Right renal pelvis (tissue), 4 donors: ENCODE measurements at places on chromosomes 3 and 15.

DNA sequence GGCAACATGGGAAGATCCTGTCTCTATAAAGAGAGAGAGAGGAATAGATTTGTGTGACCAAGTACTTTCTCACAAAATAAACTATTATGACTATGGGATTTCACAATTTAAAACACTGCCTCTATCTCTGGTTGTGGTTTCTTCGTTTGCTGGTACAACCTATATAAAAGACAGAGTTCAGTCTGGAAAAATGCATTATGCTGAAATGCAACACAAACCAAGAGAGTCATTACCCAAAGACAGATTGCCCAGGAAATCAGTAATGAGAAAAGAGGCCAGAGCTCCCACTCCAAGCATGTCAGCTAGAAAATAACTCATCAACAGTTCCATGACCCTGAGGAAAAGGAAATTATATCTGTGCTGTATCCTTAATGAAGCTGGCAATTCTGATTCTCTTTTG is 23.2 kb downstream of the GPR176 start:
- DNase-seq, result no peak

- no peak for DNase-seq
Observed at GRCh38 chr15:77650265-77650664, 17.6 kb upstream of the LINGO1 start.

- DNase-seq, result no peak
Observed at GRCh38 chr15:74170875-74171578, 2.5 kb upstream of the ISLR start.

DNA sequence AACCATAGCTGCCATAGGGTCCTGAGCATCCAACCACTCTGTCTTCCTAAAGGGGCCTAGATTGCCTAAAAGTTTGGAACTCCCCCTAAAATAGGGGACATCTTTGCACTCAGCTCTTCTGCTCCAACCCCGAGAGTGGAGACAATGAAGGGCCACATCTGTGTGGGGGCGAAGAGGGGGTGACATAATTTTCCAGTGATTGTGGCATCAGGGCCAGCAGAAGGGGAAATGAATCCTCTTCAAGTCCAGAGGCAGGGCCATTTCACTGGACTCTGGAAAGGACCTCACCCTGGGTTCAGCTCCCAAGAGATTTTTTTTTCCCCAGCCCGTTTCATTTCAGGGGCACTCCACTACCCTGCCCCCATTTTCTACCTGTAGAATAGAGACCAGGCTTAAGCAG is 4.6 kb upstream of the ANKRD63 start:
- no peak for DNase-seq

DNA sequence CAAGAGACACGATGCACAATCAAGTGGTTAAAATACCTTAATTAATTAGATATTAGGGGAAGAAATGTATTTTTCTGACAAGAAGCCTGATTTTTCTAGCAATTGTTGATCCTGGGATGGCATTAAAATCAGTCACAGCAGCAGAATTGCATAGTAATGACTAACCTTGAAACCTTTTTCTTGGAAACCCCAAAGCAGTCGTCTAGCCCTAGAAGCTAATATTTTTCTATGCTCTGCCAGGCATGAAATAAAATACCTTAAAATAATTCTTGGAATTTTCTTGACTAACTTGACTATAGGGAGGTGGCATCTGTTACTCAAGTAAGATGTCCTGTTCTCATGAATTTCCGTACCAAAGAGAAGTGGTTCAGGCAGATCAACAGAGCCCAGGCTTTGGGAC is 204.1 kb downstream of the THRB start:
- DNase-seq, result no peak

DNA sequence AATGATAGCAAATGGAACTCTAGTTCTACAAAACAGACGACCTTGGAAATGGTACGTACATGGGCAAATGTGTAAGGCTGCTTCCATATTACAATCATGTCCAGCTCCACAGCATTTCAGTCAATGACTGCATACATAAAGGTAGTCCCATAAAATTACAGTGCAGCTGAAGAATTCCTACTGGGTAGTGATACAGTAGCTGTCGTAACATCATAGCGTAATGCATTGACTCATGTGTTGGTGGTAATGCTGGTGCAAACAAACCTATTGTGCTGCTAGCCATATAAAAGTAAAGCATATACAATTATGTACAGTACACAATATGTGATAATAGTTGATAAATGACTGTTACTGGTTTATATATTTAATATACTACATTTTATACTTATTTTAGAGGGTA is 18.5 kb downstream of the TTC23 start:
- no peak for DNase-seq

GRCh38 chr15:90760661-90761232 is 43.6 kb downstream of the BLM start:
- no peak for DNase-seq

GRCh38 chr15:101138913-101139880 is 112.7 kb downstream of the CHSY1 start:
- no peak for DNase-seq

- no peak for DNase-seq
Observed at GRCh38 chr3:96970211-96970610, 155.8 kb downstream of the EPHA6 start.

- DNase-seq, result peak; percentile 25
Observed at GRCh38 chr15:45714590-45715488, 80.0 kb downstream of the SQOR start.

DNA sequence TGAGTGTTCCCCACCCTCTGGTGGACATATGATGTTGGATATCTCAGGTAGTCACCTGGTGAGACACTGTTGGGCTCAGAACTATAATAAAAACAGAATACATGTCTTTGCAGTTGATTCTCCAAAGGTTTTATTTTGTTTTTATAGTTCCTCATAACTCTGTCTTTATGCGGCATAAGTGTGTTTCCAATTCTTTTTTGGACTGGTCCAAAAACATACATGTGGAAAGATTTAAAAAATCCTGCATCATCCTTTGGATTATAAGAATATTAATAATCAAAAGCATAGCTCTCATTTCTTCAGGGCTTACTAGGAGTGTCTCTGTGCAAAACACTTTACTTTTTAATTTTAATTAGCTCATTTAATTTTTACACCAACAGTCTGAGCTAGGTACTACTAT is 71.0 kb upstream of the ANKRD34C start:
- DNase-seq, result no peak

GRCh38 chr3:16496408-16497222 is 16.9 kb downstream of the RFTN1 start:
- no peak for DNase-seq

GRCh38 chr15:77180270-77180669 is 109.4 kb upstream of the TSPAN3 start:
- no peak for DNase-seq

- DNase-seq, result no peak
Observed at GRCh38 chr3:150303768-150304167, 104.3 kb upstream of the TSC22D2 start.

DNA sequence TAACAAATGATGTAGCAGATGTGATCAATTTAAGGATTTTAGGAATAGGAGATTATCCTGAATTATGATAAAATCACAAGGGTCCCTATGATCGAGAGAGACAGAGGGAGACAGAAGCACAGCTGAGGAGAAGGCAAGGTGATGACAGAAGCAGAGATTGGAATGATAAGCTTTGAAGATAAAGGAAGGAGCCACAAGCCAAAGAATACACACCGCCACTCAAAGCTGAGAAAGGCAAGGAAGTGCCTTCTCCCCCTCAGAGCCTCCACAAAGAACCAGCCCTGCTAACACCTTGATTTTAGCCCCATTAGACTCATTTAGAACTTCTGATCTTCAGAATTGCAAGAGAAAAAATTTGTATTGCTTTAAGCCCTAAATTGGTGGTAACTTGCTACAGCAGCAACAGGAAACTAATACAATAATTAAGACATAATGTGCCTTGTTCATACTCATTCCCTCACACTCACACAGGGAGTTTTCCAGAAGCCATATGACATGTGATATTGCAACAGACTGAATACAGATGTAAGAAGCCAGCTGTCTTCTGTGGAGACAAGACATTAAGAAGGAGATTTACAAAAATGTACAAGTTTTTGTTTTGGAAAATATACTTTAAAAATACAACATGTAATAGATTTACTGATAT is 38.2 kb downstream of the TRANK1 start:
- no peak for DNase-seq

DNA sequence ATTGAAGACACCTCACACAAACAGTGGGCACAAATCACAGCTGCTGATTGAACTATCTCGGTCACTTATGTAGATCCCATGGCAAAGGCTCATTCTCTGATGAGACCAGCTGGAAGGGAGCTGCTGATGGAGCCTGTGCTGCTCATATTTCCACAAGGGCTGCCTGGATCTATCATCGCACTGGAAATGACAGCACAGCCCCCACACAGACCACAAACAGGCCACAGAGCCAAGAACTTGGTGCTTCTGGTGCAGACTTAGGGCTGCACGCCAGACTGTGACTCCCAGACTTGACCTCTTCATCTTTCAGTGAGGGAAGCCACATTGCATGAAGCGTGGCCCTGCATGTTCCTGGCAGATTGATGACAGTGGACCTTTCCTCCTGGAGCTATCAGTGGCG is 197.6 kb downstream of the MINAR1 start:
- DNase-seq, result no peak

DNA sequence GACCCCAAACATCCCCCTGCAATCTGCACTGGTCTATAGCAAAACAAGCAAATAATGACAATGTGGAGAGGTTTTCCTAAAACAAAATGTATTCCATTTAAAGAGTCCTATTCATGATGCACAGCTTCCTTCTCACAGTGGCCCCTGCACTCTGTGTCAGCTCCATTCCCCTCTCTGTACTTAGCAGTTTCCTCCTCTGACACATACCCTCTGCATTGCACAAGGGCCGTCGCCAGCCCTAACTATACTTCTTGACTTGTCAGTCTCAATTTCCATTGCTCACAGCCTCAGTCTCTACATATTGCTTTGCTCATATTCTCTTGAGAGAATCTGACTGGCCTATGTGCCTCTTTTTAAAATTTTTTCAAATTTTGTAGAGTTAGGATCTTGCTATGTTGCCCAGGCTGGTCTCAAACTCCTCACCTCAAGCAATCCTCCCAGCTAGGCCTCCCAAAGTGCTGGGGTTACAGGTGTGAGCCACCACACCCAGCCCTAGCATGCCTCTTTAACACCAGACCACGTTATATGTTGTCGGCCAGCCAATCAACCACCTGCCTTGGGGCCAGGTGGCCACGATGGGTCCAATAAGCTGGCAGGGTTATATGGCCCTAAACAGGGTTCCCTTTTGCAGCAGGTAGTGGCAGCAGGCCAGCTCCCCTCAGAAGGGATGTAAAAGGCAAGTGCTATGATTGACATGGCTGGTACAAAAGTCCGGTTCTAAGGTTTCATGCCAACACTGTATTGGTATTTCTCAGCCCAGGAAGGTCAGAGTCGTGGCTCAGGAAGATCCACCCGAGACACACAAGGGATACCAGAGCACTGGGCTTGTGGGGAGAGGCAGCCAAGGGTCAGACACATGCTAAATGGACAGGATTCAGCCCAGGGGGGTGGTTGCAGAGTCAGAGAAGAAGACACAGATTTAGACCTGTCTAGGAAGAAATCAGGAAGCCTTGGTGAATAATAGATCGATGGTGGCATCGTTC is 59.0 kb upstream of the SMAD3 start:
- no peak for DNase-seq

DNA sequence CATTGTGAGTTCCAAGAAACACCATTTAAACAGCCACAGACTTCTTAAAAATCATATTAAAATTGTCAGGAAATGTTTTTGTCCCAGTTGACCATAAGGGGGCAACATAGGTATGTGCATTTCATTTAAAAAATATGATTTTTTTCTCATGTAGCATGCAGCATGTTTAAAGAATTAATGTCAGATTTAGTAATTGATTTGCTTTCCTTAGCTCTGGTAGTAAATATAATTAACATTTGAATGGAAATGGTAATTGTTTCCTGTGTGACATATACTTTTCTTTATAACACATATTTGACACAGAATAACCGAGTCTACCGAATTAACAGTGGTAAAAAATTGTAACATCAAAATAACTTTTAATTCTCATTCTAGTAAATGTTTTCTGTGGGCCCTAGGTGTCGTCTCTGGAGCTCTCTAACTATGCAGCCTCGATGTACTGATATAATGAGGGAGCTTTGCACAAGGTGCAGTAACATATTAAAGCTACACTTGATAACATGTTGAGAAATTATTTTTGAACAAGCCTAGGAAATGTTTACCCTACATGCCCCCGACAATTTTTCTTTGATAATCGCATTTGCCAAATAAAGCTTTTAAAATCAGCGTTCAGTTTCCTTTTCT is 34.9 kb downstream of the NXPE3 start:
- DNase-seq, result no peak

- no peak for DNase-seq
Observed at GRCh38 chr3:84825817-84826216, 133.0 kb upstream of the CADM2 start.

GRCh38 chr3:173584838-173585831 is 187.6 kb downstream of the NLGN1 start:
- peak; percentile 41 for DNase-seq

- no peak for DNase-seq
Observed at GRCh38 chr15:42523331-42523730, 25.3 kb downstream of the LRRC57 start.

- no peak for DNase-seq
Observed at GRCh38 chr3:114606336-114606735, 312.5 kb downstream of the TIGIT start.

- no peak for DNase-seq
Observed at GRCh38 chr15:39735120-39735717, 47.4 kb downstream of the FSIP1 start.

- DNase-seq, result no peak
Observed at GRCh38 chr15:80996247-80996646, 4.5 kb upstream of the TLNRD1 start.

DNA sequence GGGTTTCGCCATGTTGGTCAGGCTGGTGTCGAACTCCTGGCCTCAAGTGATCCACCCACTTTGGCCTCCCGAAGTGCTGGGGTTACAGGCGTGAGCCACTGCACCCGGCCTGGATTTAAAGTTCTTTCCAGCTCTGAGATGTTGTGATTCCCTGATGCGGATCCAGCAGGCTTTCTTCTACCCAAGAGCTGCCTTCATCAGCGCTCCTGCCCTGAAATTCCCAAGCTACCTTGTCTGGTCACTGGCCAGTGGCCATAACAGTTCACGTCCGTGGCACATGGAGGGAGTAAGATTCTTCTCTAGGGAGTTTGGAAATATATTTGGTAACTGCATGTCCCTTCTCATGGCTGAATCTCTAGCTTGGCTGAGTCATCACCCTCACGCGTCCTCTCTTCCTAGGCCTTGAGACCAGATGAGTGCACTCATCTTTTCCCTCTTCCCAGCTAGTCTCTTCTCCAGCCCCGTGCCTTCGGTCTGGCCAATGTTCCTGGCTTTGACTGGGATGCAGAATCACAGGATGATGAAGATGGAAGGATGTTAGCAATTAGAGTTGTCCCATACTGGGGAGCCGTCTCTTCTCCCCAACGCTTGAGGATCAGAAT is 29.8 kb upstream of the APOD start:
- no peak for DNase-seq

DNA sequence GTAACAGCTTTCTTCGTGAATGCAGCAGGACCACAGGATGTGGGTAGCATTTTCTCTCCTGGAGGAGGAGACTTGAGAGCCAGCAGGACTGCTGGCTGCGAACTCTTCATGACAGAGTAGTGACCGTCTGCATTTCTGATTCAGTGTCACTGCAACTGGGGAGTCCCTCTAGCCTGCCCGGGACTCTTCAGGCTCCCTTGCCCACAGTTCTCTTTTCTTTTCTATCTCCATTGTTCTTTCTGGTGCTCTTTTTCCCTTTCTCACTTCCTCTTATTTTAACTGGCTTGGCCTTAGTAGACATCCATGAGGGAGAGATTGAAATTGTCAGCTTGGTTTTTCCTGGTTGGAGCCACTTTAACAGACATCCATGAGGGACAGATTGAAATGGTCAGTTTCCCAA is 49.9 kb upstream of the P2RY1 start:
- no peak for DNase-seq
